ENCODE measurements at places on chromosomes 16 and 17.
A peak's percentile ranks its signal among the peaks of the same experiment; 100 is the strongest.

- H3K27me3 ChIP-seq, result peaks cover 20% of the 10 kb centered on the region
- no peaks in the 10 kb centered on the region for H3K36me3 ChIP-seq
- H3K4me3 ChIP-seq, result no peak overlapping the region
- no peak for DNase-seq
- H3K4me1 ChIP-seq, result peaks cover 15% of the 10 kb centered on the region
- H3K27ac ChIP-seq, result no peak overlapping the region
Observed at GRCh38 chr17:82370471-82371332, 863 bp upstream of the UTS2R start.

DNA sequence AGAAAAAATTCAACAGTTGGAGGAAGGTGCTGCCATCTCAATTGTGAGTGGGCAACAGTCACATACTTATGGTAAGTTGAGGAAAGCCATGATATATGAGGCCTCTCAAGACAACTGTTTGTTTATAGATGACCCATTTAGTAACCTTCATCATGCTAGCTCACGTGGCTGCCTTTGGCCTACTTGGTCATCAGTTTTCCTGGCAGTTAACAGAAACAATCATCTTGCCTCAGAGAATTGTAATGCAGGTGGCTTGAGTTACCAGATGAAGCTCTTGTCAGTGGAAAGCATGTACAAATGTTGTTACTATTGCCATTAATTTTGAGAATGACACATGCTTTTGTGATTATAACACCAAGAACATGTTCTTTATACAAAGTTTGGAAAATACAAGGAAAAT lies 14.7 kb downstream of the TPPP3 start:
- H3K4me1 ChIP-seq, result no peaks in the 10 kb centered on the region
- no peak overlapping the region for H3K4me3 ChIP-seq
- no peak overlapping the region for H3K27ac ChIP-seq
- no peak for DNase-seq

- no peak overlapping the region for H3K4me3 ChIP-seq
- no peak overlapping the region for H3K27ac ChIP-seq
- H3K4me1 ChIP-seq, result no peaks in the 10 kb centered on the region
- no peaks in the 10 kb centered on the region for H3K27me3 ChIP-seq
Observed at GRCh38 chr16:65280845-65281512, 159.1 kb upstream of the CDH11 start.

- DNase-seq, result no peak
- H3K27ac ChIP-seq, result peak overlapping the region; percentile 70
- no peaks in the 10 kb centered on the region for H3K4me1 ChIP-seq
- H3K27me3 ChIP-seq, result no peaks in the 10 kb centered on the region
- H3K36me3 ChIP-seq, result no peaks in the 10 kb centered on the region
Observed at GRCh38 chr17:14351493-14351892, 50.6 kb downstream of the HS3ST3B1 start.

DNA sequence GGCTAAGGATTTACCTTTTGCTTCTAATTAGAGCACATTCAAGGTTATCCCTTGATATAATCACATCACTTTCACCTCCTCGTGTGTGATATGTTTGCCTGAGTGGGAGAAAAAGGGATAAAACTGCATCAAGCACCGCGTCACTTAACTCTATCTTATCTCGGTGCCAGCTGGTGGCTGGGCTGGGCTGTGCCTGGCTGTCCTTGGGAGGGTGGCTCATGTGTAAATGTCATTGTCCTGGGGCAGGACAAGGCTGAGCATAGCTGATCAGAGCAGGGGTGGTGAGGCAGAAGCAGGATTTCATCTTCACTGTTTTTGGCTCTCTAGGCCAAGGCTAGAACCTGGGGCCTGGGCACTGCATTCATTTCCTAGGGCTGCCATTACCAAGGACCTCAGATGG lies 105.3 kb downstream of the RAP1GAP2 start:
- peaks cover 22% of the 10 kb centered on the region for H3K36me3 ChIP-seq
- peak; percentile 41 for DNase-seq
- H3K27me3 ChIP-seq, result no peaks in the 10 kb centered on the region
- H3K4me3 ChIP-seq, result no peak overlapping the region
- H3K27ac ChIP-seq, result peak overlapping the region; percentile 54
- H3K4me1 ChIP-seq, result peaks cover 30% of the 10 kb centered on the region

- H3K4me1 ChIP-seq, result peaks cover 5% of the 10 kb centered on the region
- no peak overlapping the region for H3K27ac ChIP-seq
- H3K36me3 ChIP-seq, result no peaks in the 10 kb centered on the region
- DNase-seq, result no peak
- no peaks in the 10 kb centered on the region for H3K27me3 ChIP-seq
Observed at GRCh38 chr17:43403846-43404245, 5.1 kb downstream of the ARL4D start.

DNA sequence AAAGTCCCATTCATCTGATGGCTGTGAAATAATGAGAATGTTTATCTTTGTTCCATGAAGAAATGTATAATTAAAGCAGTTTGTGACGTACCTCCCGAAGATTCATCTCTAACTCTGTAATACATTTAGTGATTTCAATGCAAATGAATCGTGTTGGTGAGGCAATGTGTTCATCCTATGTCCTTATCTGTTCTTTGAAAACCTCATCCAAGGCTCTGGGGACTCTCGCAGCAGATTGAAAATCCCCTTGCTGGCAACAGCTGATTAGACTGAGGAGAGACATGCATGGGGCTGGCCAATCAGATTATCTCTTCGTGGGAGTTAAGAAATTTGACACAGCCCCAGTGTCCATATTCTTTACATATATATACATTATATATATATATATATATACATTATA lies 1095.4 kb upstream of the EEF2KMT start:
- H3K36me3 ChIP-seq, result no peaks in the 10 kb centered on the region
- DNase-seq, result no peak
- no peak overlapping the region for H3K4me3 ChIP-seq
- H3K27me3 ChIP-seq, result no peaks in the 10 kb centered on the region
- H3K27ac ChIP-seq, result no peak overlapping the region

GRCh38 chr17:81097134-81097942 lies 62.4 kb downstream of the BAIAP2 start:
- no peak overlapping the region for H3K4me3 ChIP-seq
- peaks cover 2% of the 10 kb centered on the region for H3K27me3 ChIP-seq
- H3K4me1 ChIP-seq, result peaks cover 6% of the 10 kb centered on the region
- peak; percentile 82 for DNase-seq
- peak overlapping the region; percentile 57 for H3K27ac ChIP-seq

DNA sequence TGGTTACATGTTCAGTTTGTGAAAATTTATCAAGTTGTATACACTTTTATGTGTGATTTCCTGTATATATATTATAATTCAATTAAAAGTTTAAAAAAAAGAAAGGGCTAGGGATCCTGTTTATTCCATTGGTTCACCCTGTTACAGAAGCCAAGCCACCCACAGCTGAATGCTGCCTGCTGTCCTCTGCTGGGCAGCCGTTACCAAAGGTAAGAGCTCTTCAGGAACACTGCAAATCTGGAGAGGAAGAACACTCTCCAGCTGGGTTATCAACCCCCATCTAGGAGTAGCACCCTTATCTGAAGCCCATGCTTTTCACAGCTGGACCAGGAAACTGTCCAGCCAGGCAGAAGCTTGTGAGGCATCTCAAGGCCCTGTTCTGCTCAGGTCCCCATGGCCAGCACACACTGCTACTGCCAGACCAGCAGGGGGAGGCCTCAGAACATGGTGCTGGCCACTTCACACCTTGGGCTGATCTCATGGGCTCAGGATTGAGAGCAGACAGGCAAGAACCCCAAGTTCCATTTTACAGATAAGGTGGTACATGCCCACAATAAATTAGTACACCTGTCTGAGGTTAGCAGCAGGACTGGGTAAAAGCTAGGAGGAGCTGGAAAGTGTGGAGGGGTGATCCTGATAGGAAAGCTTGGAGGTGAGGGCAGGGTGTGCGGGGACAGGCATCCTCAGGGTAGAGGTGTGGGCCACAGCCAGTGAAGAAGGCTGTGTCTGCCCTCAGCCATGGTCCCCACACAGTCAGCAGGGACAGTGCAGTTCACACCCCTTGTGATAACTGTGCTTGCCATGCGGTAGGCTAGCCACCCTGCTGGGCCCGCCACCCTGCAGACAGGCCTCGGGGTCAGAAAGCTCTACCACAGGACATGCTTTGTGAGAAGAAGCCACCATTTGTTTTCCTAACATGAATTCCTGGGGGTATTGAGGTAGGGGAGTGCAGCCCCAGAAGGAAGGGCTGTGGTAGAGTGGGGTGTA lies 54.3 kb upstream of the SREBF1 start:
- no peak overlapping the region for H3K27ac ChIP-seq
- no peaks in the 10 kb centered on the region for H3K27me3 ChIP-seq
- DNase-seq, result peak; percentile 74
- no peaks in the 10 kb centered on the region for H3K36me3 ChIP-seq

DNA sequence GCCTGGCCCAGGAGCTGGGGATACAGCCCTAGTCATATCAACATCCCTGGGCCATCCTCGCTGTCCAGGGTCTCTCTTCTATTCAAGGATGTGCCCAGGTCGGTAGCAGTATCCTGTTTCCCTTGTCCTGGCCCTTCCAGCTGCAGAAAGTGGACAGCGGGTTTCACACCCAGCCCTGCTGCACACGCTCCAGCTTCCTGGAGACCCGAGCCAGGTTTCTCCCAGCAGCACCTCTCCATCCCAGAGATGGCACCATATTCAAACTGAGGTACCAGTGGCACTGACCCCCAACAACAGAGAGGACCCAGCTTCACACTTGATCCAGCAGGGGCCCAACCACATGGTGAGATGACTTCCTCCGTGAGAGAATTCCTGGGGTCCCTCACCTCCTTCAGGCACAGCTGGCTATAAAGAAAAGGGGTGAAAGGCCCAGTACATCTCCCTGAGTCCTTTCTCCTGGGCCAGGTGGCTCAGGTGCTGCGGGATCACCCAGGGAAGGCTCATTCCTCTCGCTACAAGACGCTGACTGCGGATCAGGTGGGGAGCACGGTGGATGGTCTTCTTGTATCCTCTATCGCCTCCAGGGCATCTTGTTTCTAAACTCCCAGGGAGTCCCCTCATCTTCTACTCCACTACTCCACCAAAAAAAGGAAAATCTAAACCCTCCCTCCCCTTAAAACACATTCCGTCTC lies 1.4 kb downstream of the CUEDC1 start:
- no peak overlapping the region for H3K4me3 ChIP-seq
- no peaks in the 10 kb centered on the region for H3K27me3 ChIP-seq
- peak overlapping the region; percentile 16 for H3K27ac ChIP-seq
- no peak for DNase-seq
- peaks cover 6% of the 10 kb centered on the region for H3K4me1 ChIP-seq

DNA sequence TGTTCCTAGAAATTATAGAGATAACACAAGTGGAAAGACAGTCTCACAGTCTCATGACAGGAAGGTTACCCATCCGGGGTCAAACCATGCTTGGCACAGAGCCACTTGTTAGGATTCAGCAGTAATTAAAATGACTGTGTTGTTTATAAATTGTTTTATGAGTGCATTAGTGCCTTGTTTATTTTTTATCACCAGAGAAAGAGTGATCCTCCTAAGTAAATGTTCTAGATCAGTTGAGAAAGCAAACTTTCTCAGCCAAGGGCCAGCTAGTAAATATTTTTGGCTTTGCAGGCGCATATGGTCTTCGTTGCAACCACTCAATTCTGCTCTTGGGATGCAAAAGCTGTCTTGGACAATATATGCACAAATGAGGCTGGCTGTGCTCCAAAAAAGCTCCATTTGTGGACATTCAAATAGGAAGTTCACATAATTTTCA lies 253.9 kb upstream of the CACNG5 start:
- H3K4me3 ChIP-seq, result no peak overlapping the region
- DNase-seq, result peak; percentile 32
- peaks cover 9% of the 10 kb centered on the region for H3K4me1 ChIP-seq
- H3K36me3 ChIP-seq, result peaks cover 14% of the 10 kb centered on the region

DNA sequence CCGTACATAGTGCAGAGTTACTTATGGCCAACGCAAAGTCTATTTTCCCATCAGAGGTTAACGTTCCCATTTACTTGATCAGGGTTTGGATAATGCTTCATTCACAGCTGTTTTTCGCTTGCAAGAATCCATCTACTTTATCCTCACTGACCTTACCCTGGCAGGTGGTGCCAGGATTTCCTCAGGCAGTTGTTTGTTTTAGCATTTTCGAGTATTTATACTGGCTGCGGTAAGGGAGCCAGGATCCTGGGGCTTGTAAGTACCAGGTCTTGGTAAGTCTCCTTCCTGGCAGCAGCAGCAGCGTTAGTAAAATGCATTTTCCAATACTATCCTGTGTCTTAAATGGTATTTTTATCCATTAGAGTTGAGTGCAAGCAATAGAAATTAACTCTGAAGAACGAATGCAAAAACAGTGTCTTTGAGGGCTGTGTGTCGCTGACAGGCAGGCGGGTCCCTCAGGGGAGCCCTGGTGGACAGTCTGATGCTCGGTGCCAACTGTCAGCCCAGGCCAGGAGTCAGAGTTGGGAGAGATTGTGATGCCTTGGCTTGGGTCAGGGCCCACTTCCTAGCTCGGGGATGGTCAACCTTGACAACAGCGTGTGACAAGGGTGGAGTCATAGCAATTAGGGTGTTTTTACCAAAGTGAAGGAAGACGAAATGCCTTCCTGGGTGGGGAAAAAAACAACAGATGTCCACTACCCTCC lies 92.4 kb upstream of the HSBP1 start:
- DNase-seq, result no peak
- no peak overlapping the region for H3K27ac ChIP-seq
- no peak overlapping the region for H3K4me3 ChIP-seq
- H3K27me3 ChIP-seq, result no peaks in the 10 kb centered on the region
- H3K4me1 ChIP-seq, result no peaks in the 10 kb centered on the region

DNA sequence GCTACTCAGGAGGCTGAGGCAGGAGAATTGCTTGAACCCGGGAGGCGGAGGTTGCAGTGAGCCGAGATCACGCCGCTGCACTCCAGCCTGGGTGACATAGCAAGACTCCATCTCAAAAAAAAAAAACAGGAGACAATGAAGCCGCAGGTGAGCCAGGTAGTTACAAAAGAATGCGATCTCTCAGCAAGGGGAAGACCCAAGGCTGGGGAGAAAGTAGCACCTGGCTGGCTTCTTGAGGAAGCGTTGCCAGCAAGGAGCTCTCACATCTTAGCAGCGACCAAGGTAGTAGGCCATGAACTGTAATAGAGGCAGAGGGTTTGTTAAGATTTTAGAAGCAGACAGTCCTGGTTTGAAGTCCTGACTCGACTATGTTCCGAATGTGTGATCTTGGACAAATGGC lies 175.0 kb downstream of the AIPL1 start:
- no peaks in the 10 kb centered on the region for H3K36me3 ChIP-seq
- no peak for DNase-seq
- no peaks in the 10 kb centered on the region for H3K4me1 ChIP-seq
- no peak overlapping the region for H3K4me3 ChIP-seq
- no peak overlapping the region for H3K27ac ChIP-seq

- H3K4me3 ChIP-seq, result peak overlapping the region; percentile 93
- peak; percentile 64 for DNase-seq
- peaks cover 8% of the 10 kb centered on the region for H3K4me1 ChIP-seq
- no peaks in the 10 kb centered on the region for H3K36me3 ChIP-seq
- peak overlapping the region; percentile 91 for H3K27ac ChIP-seq
Observed at GRCh38 chr16:31508706-31509195, 560 bp upstream of the RUSF1 start.

DNA sequence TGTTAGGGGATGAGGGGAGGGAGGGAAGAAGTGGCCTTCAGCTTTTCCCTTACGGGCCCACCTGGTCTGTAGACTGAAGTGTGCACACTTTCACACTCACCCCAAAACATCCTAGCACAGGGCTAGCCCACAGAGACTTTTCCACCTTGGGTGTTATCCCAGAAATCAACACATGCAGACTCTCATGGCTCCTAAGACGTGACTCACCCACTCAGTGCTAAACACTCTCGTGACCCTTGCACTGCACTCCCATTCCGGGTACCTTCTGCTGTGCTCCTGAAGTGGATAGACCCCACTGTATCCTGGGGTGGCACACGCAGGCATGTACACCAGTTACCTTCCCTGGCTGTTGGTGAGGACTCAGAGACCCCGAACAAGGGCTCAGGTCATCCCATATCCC lies 23.0 kb upstream of the ABCC3 start:
- peak; percentile 36 for DNase-seq
- no peaks in the 10 kb centered on the region for H3K36me3 ChIP-seq
- no peak overlapping the region for H3K27ac ChIP-seq
